ENCODE measurements at places on chromosomes 2 and 18.

GRCh38 chr18:28576941-28577340, 400.0 kb upstream of the CDH2 start:
- no peak for DNase-seq

DNA sequence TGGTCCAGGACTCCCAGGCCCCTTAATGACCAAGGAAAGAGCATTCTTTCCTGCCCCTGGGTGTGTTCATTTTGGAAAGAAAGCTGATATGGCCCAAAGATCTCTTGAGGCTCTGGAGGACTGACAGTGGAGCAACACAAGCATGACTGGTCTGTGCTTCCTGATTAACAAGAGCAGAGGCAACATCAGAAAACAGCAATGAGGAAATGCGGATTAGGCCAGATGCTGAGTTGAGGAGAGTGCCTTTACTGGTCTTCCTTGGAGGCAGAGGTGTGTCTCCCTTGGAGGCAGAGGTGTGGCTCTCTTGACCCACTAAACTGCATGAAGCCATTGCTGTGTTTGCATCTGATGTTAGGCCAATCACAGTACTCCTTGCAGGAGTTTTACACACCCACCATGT, 19.9 kb downstream of the IL36B start:
- DNase-seq = no peak

- DNase-seq = no peak
Observed at GRCh38 chr2:69589973-69590652, 53.4 kb downstream of the AAK1 start.

DNA sequence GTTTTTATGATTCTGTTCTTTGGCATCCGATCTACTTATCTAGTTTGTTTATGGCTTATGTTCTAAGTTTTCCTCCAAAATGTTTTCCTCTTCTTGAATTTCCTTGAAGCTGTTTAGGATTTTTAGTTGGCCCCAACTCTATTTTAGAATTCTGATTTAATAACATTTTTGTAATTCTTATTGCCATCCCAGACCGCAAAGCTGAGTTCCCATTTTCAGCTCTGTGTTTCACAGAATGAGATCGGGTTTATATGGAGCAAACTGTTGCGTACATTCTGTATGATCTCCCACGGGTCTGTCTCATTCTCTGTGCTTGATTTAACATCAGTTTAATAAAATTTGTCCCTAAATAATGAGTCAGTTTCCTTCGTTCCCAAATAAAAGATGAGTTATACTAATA, 59.3 kb downstream of the DPP4 start:
- no peak for DNase-seq

DNA sequence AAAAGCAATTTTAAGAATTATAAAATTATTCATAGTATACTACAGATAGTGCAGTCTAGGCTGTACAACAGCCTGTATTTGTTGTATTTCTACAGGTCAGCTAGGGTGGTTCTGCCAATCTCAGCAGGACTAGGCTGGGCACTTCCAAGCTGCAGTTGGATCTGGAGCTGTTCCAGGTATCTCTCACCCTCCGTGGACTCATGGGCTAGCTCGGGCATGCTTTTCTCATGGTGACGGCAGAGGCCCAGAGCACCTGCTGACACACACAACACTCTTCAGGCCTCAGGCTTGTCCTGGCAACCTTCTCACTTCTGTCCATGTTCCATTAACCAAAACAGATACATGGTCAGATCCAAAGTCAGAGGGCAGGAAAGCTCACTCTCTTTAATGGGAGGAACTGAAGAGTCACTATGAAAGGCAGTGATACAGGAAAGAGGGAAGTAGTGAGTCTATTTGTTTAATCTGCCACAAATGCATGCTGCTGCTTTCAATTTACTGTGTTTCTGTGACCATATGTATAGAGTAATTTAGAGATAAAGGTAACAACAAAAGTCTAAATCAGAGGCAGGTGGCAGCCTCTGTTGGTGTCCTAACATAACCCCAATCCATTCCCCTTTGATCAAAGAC, 462.4 kb upstream of the ACVR2A start:
- no peak for DNase-seq

DNA sequence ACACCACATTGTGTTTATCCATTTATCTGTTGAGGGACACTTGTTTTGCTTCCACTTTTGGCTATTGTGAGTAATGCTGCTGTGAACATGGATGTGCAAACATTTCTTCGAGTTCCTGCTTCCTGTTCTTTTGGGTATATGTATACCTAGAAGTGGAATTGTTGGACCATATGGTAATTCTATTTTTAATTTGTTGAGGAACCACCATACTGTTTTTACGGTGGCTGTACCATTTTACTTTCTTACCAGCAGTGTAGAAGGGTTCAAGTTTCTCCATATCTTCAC, 23.1 kb downstream of the ANXA4 start:
- DNase-seq = no peak

- DNase-seq = no peak
Observed at GRCh38 chr2:32402091-32402490, 45.3 kb downstream of the BIRC6 start.

- no peak for DNase-seq
Observed at GRCh38 chr2:230915319-230915718, 9.7 kb downstream of the GPR55 start.

- no peak for DNase-seq
Observed at GRCh38 chr2:14632133-14632936, at the start of gene LRATD1. Gene LRATD1 (plus strand): TSS chr2:14632717. CDS start chr2:14633980, 1,263 bp downstream.

DNA sequence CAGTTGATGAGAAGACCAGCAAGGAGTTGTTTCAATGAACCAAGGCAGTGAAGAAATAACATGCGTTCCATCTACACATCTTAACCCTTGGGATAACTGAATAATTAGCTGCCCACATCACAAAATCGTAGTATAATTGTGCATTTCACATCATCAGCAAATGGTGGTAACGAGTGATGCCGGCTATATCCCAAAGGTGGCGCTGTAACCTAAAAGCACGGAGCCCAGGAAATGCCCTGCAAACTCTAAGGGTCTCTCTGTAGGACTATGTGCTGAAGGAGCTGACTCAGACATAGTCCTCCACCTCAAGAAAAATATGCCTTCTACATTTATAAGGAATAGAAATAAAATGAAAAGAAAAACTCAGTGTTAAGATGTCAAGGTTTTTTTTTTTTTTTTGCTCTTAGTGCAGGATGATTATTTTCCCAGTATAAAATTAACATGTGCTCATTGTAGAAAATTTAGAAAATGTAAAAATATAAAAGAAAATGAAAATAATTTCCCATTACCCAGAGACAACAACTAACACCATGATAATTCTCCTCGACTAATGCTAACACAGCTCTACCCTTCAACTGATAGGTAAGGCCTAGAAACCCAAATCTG, 23.1 kb upstream of the DSG3 start:
- no peak for DNase-seq

DNA sequence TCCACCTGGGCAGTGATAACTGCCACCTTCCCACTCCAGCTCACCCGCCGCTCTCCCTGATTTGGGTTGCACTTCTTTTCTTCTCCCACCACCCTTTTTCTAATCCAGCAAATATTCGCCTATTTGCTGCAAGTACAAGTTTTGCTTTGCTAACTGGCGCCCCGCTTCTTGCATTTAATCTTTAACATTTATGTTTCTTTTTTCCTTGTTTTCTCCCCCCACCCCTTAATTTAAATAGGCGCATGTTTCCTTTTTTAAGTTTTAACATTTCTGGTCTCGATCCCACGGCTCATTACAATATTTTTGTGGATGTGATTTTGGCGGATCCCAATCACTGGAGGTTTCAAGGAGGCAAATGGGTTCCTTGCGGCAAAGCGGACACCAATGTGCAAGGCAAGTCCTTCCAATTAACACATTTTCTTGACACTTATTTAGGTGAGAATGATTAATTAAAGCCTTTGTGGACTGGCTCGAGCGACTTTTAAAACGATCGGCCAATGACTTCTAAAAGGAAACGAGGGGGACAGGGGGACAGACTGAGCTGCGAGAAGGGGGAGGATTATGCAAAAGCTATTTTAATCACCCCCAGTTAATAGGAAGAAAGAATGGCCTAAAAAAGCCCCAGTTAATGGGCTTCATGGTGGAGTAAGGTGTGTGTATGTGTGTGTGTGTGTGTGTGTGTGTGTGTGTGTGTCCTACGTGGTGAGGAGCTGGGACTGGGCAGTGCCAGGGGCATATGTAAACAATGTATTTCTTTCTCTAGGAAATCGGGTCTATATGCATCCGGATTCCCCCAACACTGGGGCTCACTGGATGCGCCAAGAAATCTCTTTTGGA, 1.6 kb downstream of the TBR1 start:
- no peak for DNase-seq

DNA sequence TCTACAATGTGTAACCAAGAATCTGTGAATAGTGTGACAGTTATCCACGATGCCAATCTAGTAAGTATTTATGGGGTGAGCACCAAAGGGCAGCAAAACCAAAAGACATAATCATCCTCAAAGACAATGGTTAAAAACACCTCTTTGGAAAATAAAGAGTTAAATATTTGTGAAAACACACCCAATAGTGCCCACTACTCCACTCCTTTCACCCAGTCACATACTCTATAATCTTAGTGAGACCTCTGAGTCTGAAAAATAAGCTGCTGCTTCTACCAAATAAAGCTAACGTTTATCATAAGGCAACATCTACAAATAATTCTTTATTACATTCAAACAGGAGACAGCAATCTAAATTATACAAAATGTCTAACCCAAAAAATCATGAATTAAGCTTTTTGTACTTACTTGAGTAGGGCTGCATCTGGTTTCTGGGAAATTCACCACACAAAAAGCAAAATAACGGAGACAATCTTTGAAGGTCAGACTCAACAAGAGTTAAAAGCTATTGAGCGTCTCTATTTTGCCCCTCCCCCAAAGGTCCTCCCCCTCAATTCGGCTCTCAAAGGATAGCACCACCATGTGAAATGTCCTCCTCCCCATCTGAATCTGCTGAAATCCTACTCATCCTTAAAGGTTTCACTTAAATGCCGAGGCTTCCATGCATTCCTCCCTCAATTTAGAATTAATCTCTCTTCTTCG, 2.0 kb downstream of the RAPH1 start:
- no peak for DNase-seq

DNA sequence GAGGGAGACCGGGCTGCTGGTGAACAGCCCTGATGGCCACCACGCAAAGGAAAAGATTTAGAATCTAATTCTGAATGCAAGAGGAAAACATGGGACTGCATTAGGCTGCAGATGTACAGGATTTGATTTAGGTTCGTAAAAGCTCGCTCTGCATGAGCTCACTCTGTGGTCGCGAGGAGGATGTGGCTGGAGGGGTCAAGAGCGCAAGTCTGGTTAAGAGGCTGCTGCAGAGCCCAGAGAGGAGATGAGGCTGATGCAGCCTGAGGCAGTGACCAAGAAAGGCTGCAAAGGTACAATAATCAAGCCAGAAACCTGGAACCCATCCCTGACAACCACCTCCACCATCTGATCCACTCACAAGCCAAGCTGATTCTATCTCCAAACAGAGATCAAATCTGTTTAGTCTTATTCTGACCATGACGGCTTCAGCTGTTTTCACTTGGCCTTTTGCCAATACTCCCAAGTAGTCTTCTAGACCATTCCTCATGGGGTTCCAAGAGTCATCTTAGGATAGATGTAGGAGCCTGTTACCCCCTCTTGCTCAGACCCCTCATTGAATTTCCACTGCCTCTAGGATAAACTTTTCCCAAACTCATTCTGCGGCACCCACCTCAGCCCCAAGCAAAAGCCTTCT, 58.9 kb upstream of the ARL4C start:
- no peak for DNase-seq

GRCh38 chr2:234955971-234956509, 4.2 kb downstream of the SH3BP4 start:
- no peak for DNase-seq

Measured in pulmonary artery endothelial cell (primary cell).